Stimulated activated CD4-positive, alpha-beta T cell treated with anti-CD3 and anti-CD28 coated beads, Interleukin-2, amount 100 ng/mL, for 48 hours (primary cell): ENCODE measurements at places on chromosomes 11 and 22.

GRCh38 chr11:132862137-132862536 lies 670.2 kb downstream of the OPCML start:
- no peak for DNase-seq

GRCh38 chr11:36381015-36381360 lies 84.9 kb downstream of the PRR5L start:
- no peak for DNase-seq

DNA sequence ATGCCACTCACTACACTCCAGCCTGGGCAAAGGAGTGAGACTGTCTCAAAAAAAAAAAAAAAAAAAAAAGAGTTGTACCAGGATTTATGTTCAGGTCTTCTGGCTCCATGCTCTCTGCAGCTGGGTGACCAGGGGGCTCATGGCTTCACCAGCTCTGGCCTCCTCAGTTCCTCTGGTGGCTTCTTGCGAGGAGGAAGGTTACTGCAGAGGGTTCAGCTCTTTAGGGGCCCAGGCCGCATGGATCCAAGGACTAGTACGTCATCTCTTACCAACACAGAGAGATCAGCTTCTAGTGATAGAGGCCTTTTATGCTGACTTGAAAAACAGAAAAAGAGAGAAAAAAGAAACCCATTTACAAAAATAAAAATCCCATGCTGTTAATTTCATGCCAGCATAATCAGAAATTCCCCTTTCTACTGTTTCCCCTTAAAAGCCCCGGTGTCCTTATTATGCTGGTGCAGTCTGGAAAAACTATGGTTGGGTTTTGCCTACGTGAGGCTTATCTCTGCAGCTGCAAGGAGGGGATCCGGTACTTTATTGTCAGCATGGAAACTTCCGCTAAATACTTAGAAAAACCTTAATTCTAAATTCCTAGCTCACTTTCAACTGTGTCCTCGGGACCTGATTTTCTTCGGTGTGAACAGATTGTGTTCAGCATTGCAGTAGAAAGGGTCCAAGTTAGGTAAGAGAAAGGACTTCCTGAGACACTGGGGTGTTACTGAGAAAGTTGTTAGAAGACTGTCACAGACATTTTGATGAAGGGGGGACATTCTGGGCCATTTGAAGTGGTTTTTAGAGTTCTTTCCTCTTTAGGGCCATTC lies 13.7 kb downstream of the ZBTB16 start:
- no peak for DNase-seq

GRCh38 chr22:40687706-40688105 lies 8.4 kb downstream of the MCHR1 start:
- DNase-seq = no peak

- DNase-seq = no peak
These were observed 699 bp upstream of the SDF2L1 start for GRCh38 chr22:21641417-21641788.

GRCh38 chr11:10862446-10862845 lies 4.6 kb upstream of the ZBED5 start:
- no peak for DNase-seq

- DNase-seq = no peak
These were observed 88.6 kb upstream of the B3GAT1 start for GRCh38 chr11:134500621-134501020.

- DNase-seq = no peak
These were observed 106.4 kb downstream of the EHF start for GRCh38 chr11:34727228-34727737.

DNA sequence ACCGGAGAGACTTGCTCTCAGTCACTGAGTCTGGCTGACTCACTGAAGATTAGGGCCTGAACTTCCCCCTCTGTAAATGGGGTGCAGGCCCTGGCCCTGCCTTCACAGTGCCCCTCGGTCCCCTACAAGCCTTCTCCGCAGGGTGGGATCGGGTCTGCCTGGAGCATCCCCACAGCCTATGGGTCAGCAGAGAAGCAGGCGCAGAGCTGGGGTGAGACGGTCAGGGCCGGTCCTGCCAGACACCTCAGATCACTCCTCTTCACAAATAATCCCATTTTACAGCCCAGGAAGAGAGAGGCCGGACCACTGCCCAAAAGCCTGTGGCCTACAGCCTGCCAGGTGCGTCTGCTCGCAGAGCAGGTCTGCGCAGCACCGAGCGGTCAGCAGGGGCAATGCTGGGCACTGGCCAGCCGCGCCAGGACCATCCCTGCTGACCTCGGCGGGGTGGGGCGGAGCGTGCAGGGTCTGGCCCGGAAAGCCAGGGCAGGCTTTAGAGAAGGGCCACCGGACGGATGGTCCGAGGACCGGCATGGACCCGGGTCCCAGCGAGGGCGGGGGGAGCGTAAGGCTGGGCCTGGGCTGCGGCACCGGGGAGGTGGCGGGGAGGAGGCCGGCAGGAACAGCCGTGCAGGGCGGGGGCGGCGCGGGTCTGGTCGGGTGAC lies 522 bp upstream of the SEPTIN5 start:
- no peak for DNase-seq

DNA sequence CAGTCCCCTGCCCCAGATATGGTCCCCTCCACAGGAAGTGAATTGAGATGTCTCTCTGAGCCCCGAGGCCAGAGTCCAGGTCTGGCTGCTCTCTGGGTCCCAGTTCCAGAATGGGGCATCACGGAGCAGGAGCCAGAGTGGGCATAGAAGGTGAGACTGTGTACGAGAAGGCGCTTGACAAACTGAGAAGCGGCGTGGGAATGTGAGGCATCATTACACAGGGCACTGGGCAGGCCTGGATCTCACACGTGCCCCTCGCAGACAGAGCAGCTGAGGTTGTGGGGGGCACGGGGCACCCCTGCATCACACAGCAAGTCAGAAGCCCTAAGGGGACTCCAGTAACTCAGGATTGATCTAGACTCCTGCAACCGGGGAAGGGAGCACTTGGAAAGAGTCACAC lies 9.2 kb downstream of the STARD10 start:
- no peak for DNase-seq

- no peak for DNase-seq
These were observed 866.8 kb downstream of the TBC1D22A start for GRCh38 chr22:47629273-47629711.

- no peak for DNase-seq
These were observed 9.2 kb upstream of the MTFP1 start for GRCh38 chr22:30416403-30416802.

DNA sequence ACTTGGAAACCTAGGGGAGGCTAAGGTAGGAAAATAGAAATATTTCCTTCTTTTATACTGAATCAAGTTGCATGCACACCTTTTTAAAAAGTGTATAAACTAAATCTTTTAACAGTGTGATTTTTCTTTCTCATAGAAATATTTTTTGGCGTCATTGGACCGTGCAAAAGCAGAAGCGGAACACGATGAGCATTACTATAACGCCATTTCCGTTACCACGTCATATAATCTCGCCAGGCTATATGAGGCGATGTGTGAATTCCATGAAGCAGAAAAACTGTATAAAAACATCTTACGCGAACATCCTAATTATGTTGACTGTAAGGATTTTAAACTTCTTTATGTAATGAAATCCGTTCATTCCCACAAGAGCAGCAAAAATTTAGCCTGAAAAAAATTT lies 13.4 kb downstream of the CTR9 start:
- no peak for DNase-seq

DNA sequence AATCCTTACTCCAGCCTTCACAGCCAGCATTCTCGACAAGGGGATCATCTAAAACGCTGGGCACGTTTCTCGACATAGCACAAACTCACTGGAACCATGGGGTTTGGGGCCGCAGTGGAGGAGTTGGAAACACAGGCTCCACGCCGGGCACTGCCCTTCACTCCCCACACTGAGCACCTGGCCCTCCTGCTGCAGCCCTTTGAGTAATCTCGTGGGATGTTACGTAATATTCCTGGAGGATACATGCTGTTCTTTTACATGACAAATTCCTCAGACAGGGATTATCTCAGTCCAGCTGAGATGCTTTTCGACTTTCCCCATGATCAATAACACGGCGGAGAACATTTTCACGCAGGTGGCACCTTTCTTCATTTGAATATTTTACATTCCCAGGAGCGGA lies 408.0 kb downstream of the SHANK2 start:
- no peak for DNase-seq

DNA sequence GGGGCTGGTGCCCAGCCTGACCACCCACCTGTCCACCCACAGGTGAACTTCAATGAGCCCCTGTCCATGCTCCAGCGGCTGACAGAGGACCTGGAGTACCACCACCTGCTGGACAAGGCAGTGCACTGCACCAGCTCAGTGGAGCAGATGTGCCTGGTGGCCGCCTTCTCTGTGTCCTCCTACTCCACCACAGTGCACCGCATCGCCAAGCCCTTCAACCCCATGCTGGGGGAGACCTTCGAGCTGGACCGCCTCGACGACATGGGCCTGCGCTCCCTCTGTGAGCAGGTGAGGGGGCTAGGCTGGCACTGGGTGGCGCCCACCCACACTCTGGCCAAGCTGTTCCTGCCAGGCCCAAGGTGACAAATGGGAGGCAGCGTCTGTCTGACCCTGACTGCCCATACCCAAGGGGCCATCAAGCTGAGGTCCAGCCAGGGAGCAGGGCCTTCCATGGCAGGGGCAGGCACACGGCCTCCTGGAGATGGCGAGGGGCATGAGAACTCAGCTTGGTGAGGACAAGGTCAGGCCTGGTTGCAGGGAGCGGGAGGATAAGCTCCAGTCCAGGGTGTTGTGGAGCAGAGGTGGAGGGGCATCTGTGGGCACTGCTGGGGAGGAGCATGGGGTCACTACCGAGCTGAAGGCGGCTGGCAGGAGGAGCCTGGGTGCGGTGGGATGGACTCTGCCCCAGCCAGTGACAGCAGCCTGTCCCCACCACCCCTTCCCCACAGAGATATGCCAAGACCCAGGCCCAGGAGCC lies 77.7 kb downstream of the MORC2 start:
- peak; percentile 19 for DNase-seq

GRCh38 chr11:35047179-35047578 lies 91.8 kb upstream of the CD44 start:
- DNase-seq = no peak

DNA sequence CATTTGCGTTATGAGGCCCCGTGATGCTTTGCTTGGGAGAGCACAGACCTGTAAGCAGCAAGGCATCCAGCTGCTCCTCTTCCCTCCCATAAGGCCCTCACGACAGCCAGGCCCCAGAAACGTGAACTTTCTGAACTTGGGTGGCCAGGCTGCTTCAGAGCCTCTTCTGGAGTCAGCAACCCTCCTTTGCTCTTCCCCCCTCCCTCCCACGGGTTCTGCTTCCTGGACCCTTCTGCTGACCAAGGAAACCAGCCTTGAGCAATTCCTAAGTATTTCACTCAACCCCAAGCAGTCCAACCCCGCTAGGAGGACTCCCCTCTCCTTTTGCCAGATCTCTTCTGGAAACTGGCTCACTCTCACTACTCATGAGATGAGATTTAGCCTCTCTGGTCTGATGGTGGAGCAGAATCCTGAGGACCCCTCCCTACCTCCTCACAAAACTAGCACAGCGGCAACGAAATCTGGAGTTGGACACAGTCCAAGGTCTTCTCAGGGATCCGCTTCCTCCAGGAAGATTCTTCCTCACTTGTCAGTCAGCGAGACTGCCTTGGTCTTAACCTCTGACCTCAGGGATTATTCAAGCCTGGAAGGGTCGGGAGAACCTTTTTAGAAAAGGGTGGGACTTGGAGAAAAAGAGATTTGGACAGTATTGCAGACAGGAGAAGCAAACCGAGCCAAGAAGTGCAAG lies 86.2 kb downstream of the UBASH3B start:
- no peak for DNase-seq

GRCh38 chr11:61976420-61976800 lies 9.0 kb upstream of the FTH1 start:
- DNase-seq = no peak

- no peak for DNase-seq
These were observed 29.7 kb upstream of the GNB1L start for GRCh38 chr22:19884161-19884953.

DNA sequence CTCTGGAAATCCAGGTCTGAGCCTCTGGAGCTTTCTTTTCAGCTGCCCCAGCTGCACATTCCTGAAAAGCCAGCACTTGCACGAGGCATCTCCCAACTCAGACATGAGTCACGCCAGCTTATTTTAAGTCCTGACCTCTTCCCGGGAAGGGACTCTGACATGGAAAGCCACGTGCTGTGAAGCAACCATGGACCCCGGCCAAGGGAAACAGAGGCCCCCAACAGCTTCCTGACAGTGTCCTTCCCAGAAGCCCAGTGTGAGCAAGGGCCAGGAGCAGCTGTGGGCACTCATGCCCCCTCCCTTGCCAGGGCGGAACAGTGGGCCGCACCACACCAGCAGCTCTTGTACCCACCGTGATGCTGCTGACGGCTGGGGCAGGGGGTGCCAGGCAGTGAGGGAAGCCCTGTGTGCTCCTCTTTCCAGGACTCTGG lies 118.8 kb upstream of the CADM1 start:
- DNase-seq = no peak

DNA sequence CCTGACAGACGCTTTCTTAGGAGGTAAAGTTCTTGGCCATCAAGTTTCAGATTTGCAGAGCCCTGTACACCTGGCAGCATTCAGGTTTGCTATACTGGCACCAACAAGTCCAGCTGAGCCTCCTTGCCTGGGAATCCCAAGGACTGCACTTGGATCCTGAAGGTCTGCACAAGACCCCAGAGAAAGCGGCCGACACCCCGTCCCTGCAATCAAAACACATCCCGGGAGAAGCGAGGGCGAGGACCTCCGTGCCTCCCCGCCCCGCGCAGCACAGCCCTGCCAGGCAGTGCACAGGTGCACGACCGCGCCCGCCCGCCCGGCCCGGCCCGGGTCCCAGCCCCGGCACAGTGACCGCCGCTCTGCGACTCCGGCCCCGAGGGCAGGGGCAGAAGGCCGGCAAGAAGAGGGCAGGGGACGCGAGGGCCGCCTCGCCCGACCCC lies 559 bp downstream of the MRTFA start:
- DNase-seq = no peak

GRCh38 chr11:103851166-103851651 lies 185.2 kb upstream of the DDI1 start:
- DNase-seq = no peak

DNA sequence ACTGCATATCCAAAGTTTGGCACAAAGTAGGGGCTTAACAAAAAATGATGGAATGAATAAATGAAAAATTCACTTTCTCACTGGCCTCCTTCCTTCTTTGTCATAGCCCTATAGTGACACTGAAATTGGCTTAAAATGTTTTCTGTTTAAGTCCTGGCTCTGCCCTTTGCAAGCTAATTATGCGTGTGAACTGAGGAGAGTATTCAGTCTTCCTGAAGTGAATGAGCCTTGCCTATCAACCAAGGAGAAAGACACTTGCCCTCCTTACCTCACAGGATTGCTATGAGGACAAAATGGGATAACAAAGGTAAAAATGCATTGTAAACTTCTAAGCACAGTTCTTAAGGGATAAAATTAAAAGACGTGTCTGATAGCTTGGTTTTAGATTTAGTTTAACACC lies 729.8 kb upstream of the ANO3 start:
- DNase-seq = no peak

GRCh38 chr11:27100534-27100933 lies 59.9 kb downstream of the BBOX1 start:
- DNase-seq = no peak
